GM12892 (cell line): ENCODE measurements at places on chromosomes 3 and 15.

DNA sequence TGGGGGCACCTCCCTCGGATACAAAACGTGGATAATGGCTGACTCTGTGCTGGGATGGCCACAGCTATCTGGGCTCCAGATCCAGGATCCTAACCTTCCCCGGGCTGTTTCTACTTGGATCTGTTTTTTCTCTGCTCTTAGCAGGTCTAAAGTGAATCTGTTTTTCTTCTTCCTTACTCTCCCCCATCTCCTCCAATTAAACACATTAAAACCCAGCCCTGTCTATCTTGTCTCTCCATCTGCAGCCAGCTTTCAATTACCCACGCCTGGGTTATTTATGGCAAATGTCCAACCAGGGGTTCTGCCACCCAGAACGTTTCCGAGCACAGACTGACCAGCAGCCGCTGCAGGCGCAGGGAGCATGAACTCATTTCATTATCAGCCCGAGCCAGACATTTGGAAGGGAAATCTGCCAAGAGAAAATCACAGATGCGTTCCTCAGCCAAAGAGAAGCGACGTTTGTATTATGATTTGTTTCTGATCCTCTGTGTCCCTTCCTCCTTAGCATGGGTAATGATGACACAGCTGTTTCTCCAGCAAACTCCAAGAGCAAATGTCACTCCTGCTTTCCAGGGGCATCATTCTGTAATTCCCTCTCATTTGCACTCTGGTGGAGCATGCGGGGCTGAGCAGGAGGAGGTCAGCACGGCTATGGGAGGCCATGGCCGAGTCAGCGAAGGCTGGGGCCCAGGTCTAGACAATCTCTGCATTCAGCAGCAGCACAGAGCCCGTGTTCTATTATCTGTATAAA lies 42.0 kb downstream of the UMPS start:
- DNase-seq: no peak

DNA sequence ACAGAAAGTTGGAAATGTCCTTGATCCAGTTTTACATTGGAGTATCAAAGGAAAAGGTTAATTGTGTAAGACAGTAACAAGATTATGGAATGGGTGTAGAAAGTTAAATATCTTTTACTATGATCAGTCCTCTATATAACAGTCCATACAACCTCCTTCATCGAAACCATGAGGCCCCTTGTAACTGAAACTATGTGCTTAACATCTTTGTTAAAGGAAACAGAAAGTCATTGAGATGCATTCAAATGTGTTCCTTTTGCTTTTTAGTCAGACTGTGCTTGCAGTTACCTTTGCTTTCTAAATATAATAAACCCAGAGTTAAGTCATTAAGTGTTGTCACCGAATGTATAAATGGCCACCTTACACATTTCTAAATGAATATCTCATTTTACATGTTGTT lies 1298.5 kb downstream of the ROBO2 start:
- DNase-seq: no peak

- no peak for DNase-seq
These were observed 43.6 kb downstream of the RBPMS2 start for GRCh38 chr15:64731805-64732151.

- no peak for DNase-seq
These were observed 73.2 kb upstream of the DLG1 start for GRCh38 chr3:197371591-197372046.

DNA sequence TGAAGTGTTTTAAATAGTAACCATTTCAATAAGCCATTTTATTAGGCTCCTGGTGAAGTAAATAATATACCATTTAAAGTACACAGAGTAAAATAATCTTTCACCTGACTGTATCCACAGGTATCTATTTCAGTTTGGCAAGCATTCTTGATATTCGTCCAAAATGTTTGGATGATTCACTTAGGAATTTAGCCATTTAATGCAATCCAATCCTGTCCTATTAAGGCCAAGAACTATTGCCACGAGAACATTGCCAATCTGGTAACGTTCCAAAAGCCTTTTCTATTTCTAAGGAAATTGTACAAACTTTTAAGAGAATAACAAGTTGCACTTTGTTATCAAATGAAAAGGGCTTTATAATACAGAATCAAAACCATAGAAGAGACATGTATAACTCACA lies 209.8 kb upstream of the THRB start:
- no peak for DNase-seq

DNA sequence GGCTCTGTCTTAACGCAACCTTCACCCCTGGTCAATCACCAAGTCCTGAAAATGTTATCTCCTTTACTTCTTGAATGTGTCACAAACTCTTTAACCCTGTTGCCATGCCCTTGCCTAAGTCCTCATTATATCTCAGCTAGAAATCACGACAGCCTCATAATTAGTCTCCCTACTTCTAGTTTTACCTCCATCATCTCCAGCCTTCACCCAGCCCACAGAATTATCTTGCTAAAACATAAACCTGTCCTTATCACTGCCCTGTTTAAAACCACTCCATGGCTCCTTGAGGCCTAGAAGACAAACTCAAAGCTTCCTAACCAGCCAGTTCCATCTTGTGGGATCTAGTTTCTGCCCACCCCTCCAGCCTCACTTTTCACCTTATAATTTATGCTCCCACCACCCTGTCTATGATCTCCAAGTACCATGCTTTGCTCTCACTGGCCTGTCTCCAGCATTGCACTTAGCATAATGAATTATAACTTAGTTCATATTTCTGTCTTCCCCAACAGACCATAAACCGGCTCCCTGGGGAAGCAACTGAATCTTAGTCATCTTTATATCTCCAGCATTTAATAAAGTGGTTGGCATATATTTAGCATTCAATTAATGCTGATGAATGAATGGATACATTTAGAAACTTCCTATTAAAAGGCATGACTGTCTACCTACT lies 39.2 kb downstream of the GPR176 start:
- no peak for DNase-seq

GRCh38 chr3:7095116-7095515 lies 234.2 kb downstream of the GRM7 start:
- DNase-seq: no peak

DNA sequence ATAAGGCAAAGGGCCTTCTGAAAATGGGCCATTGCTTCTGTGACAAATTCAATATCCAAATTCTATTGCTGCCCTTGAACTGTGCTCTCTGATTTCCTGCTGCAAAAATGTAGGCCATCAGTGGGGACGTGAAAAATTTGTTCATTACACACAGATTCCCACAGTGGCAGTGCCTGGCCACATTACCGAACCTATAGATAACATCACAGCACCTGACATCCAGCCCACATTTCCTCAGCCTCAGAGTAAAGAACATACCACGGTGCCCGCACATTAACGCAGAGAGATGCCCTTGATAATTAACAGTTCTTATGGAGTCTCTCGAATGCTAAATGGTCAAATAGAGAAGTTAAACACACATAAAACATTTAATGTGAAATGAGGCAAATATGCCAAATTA lies 931.6 kb upstream of the CFAP20DC start:
- DNase-seq: no peak

DNA sequence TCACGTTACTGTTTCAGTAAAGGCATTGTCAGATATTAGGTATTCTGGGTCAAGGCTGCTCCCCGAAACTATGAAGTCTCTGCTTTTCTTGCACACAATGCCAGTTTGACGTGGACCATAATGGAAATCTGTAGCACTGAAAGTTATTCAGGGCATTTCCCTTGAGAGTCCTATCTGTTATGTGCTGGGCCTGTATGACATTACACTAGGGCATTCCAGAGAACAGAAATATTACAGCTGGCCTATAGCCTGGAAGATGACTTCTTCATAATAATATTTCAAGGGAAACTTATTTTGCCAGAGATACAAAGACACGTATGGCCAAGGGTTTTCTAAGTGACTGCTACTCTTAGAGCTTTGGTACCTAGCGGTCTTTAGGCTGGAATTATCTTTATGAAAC lies 613.6 kb upstream of the CBLB start:
- no peak for DNase-seq

GRCh38 chr3:143707848-143708247 lies 140.4 kb downstream of the SLC9A9 start:
- no peak for DNase-seq

DNA sequence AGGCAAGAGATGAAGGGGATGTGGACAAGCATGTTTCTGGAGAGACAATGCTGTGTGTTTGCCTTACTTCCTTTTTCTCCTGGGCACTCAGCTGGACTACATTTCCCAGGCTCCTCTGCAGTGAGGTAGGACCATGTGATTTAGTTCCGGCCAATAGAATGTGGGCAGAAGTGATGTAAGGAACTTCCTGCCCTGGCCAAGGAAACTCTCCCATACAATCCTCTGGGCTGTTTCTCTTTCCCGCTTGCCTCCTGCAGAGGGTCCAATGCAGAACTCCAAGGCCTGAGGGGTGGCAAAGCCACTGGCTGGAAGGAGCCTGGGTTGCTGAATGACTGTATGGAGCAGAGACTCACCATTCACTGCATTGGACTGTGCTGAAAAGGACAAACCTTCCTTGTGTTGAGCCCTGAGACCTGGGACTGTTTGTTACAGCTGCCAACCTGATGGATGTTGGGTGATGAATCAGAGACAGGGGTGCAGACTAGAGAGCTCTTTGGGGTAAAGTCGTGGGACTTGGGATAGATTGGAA lies 82.7 kb upstream of the SLC6A6 start:
- DNase-seq: peak; percentile 64

DNA sequence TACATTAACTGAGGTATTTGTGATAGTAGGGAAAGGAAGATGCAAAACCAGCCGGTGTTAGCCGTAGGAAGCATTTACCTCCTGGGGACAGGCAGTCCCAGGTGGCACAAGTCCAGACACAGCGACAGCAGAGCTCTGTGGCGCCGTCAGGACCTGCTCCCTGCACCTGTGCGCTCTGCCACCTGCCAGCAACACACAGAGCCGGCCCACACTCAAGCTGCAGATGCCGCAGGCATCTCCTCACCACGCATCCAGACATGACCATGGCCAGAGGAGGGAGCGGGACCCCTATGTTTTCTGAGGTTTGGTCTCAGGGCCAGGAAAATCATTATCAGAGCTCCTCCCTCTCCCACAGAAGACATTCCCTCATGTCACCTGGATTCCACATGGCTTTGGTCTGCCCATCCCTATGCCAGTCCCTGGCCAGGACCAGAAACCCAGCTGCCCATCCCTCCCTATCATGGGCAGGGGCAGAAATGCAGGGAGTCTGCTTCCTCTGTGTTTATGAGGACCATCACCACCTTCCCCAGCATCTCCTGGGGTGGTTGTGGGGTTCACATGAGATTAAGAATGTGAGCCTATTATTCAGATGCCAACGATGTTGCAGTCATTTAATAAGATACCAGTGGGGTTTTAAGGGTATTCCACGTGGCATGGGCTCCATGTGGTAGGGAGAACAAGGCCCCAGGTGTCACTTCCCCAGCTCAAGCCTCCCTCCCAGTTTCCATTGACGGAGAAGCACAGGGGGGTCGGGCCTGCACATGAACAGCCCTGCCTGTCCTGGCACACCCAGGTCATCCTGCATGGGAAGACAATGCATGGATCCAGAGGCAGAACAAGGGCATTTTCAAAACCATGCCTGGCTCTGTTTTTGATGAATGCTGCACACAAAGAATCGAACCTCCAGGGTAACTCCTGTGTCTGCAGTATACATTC lies 251.1 kb downstream of the OCA2 start:
- no peak for DNase-seq

DNA sequence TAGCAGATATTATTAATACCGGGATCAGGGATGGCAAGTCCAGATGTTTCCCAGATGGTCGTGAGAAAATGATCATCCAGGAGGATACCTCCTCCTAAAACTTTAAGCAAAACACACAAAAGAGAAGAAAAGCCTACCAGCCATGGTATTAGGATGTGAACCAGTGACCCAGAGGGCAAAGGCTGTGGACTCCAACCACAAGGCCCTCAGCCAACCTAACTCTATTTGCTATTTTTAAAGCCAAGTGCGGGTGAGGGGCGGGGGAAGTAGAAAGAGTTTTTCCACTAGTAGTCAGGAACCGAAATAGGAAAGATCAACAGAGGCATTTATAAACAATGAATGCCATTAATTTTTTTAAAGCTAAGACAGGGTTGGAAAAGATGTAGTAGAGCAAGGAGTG lies 77.4 kb downstream of the STAC start:
- no peak for DNase-seq

GRCh38 chr3:33834096-33834453 lies 35.6 kb downstream of the PDCD6IP start:
- no peak for DNase-seq

GRCh38 chr3:23252122-23252521 lies 49.0 kb downstream of the UBE2E2 start:
- no peak for DNase-seq

DNA sequence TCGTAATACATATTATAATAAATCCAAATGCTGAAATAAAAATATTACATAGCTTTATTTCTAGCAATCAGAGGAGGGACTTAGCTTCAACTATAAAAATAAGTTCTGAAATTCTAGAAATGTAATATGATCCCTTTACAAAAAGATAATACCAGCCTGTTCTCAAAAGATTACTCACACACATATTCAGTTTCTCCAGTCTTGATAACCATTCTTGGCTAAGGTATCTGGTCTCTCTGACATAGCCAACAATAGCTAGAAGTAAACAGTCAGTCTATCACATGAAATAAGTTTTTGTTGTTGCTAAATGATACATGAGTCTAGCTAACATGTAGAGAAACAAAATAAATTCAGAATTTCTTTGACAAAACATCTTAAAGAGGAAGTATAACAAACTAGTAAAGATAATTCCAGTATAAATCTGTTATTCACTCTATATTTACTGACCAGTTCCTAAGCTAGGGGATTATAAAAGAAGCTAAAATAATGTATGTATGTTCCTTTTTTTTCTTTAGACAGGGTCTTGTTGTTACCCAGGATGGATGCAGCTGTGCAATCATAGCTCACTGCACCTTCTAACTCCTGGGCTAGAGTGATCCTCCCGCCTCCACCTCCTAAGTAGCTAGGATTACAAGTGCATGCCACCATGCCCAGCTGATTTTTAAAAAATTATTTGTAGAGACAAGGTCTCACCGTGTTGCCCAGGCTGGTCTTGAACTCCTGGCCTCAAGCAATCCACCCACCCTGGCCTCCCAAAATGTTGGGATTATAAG lies 170.6 kb downstream of the TBL1XR1 start:
- DNase-seq: no peak

GRCh38 chr3:67601919-67602608 lies 52.3 kb downstream of the SUCLG2 start:
- DNase-seq: no peak

DNA sequence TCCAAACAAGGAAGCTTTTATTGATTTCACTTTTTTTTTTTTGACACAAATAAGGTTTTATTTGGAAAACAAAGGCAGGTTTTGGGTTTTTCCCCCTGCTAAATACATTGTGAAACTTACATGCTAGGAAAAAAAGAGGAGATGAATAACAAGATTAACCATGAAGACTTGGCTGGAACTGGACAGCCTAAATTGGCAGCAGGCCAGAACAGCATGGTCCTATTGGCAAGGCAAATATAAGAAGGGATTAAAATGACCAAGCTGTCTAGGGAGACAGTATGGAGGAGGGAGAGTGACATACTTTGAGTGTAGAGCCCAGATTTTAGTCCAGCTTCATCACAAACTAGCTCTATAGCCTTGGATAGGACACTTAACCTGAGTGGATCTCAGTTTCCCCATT lies 63.9 kb upstream of the BBX start:
- no peak for DNase-seq

DNA sequence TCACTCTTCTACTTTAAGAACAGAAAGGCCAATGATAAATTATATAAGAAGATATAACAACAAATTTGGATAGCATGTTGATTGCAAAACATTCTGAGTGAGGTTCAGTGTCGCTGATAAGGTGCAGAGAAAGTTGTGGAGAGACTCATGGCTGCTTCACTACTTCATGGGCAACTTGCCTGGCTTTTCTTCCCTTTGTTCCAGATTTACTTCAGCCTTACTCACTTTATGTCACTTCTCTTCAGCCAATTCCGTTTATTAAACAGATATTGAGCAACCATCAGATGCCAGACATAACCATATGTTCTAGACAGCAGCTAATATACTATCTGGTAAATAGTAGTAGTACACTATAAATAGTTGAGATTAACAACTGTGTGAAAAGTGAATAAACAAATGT lies 150.0 kb upstream of the CHL1 start:
- no peak for DNase-seq
